ENCODE measurements at places on chromosomes 5 and 9.

DNA sequence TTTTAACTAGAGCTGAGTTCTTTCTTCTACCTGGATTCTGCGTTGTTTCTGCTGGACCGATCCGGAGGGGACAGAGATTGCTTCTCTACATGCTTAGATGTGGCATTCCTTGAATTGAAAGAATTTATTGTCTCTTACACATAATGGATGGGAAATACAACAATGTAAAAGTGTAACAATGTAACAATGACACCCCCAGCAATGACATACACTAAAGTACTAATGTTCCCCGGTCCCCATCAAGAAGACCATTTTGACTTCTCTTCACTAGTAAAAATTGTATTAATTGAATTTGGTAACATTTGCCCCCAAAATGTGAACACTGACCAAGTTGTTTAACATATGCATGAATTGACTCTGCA is 760.2 kb downstream of the TAF11L14 start:
- no peak for DNase-seq

GRCh38 chr9:21830589-21830988 is 28.2 kb downstream of the MTAP start:
- no peak for DNase-seq

GRCh38 chr9:81716409-81716808 is 27.1 kb upstream of the TLE1 start:
- DNase-seq: no peak

GRCh38 chr5:65483546-65484346 is 2.0 kb upstream of the ADAMTS6 start:
- no peak for DNase-seq

DNA sequence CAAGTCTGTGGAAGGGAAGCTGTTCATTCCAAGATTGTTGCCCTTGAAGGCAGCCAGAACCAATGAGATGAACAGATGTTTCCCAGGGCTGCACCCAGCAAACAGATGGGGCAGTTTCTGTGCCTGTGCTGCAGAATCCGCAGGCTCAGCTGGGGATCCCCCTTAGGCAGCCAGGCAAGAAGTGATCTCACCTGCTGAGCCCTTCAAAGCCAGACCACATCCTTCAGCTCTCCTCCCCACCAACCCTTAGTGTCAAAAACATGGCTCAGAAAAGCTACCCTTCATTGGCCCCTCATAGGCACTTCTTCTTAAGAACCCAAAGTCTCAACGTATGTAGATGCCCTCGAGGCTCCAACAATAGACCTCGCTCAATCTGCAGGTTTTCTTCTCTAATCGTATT is 626.7 kb downstream of the CCDC171 start:
- DNase-seq: no peak

- no peak for DNase-seq
Observed at GRCh38 chr5:155189981-155190380, 176.4 kb downstream of the KIF4B start.

DNA sequence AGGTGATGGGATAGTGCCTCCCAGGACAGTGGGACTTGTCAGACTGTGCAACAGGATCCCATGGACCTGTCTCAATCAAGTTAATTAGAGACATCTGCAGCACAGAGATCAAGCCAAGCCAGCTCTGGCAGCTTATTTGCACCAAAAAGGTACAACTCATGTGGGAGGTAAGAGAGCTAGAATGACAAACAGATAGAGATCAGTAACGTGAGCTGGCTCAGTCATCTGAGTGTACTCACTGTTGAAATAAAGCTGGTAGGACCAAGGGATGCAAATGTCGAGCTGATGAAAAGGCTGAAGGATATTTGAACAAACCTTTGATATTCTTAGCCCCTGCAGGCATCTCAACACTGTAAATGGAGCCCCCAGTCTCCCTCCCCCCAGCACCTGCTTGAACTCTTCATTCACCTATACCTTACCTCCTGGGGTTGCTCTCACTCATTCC is 198.1 kb downstream of the EFNA5 start:
- no peak for DNase-seq

DNA sequence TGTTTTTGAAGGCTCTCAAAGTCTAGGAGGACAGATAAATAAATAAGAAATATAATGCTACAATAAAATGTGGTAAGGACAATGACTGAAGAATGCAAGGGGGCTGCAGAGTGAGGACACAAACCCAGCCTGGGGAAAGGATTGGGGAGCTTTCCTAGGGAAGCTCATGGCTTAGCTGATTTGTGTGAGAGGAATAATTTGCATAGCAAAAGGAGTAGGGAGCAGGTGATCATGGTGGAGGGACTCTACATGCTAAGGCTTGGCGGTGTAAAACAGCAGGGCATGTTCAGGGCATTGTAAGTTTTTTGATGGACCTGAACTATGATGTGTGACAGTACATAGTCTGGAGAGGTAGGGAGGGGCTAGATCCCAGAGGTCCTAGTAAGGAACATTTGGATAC is 49.5 kb upstream of the CLINT1 start:
- no peak for DNase-seq

GRCh38 chr5:61449804-61450492 is 117.9 kb downstream of the ZSWIM6 start:
- DNase-seq: no peak

DNA sequence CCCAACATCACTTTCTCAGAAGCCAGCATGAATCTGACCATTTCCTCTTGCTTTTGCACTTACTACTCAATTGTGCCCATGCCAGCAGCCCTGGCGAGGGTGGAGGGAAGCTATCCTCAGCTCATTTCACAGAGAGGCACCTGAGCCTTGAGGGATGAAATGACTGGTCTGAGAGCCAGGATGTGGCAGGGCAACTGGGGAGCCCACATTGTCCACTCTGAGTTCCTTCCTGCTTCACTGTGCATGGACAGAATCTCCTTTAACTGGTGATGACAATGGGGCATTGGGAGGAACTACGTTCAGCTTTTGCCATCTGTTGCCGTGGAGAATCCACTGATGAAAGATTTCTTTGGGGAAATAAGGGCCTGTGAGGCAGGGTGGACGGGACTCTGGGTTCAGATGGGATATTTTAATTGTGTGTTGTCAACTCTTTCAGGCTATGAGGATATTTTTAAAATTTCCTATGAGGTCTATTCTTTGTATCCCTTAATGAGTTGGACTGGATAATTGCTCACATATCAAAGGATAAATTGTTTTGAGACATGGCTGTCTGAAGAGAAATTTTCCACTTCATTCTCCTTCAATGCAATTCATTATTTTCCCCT is 78.3 kb downstream of the TNC start:
- no peak for DNase-seq

GRCh38 chr9:114302727-114303126 is 20.2 kb upstream of the ORM1 start:
- DNase-seq: no peak

GRCh38 chr9:18297056-18297841 is 176.7 kb upstream of the ADAMTSL1 start:
- no peak for DNase-seq

DNA sequence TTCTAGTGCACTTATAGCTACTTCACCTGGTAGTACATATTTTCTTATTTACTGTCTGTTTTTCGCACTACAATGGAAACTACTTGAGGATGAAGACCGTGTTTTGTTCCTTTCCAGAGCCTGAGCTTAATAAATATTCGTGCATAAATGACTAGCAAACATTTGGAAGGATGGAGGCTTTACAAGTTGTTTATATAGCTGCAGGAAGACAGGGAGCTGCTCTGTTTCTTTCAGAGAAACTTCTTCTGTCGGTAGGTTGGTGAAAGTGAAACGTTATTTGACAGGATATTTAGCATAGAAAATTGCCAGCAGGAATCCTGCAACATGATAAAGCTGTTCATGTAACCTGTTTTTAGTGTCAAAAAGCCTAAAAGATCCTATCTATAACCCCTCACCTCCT is 210.6 kb downstream of the PCSK5 start:
- DNase-seq: no peak

GRCh38 chr9:37938121-37938891 is 34.4 kb upstream of the SLC25A51 start:
- no peak for DNase-seq

GRCh38 chr5:16057277-16057676 is 122.3 kb downstream of the MARCHF11 start:
- DNase-seq: no peak

GRCh38 chr9:95018099-95018936 is 291.8 kb downstream of the AOPEP start:
- no peak for DNase-seq

DNA sequence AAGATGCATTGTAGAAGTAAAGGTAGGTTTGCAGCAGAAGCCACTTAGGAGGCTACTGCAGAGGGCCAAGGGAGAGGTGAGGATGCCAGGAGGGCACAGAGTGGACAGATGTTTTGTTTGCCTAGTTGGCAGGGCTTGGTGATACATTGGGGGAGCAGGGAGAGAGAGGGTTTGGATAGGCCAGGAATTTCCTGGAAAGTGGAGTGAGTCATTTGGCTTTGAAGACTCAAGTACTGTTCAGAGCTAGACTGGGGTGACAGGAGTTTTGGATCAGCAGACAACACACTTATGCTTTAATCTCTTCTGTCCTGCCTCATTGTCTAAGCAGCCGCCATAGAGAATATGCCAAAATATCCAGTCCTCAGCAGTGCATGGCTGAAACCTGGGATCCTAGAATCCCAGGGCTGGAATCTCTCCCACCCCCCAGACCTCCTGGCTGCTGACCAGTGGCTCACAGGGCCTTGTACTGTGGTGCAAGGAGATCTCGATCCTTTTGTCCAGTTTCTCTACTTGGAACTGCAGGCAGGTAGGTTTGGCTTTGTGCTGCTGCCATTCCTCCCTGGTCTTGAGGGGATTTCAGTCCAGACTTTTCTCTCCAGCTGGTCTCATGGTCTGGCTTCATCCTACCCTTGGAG is 11.0 kb downstream of the TMEM268 start:
- DNase-seq: no peak

DNA sequence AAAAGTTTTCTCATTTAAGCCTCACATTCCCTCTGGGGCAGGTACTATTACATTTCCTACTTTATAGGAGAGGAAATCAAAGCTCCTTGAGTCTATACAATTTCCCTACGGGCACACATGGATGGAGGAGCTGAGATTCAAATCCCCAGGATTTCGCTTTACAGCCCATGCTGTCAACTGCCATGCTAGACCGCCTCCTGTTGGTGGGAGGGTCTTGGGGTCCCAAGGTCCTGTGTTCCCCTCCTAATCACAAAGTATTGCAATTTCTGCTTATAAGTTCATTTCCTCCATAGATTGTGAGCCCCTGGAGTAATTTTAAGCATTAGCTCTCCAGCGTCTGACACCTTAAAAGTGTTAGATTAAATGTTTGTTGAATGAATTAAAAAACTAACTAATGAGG is 95.9 kb upstream of the SMARCA2 start:
- no peak for DNase-seq

GRCh38 chr5:87081511-87082372 is 185.9 kb upstream of the RASA1 start:
- DNase-seq: no peak

- DNase-seq: no peak
Observed at GRCh38 chr5:171168171-171168570, 140.9 kb upstream of the TLX3 start.
